CD8-positive, alpha-beta memory T cell (primary cell): ENCODE measurements at places on chromosomes 1 and 21. TPM values are rescaled to one million over a fixed set of nuclear protein-coding genes. Genes with fewer than 3 reads are reported as not detected.

SLAMF1 gene
- total RNA-seq, result 74.0 TPM

DNA sequence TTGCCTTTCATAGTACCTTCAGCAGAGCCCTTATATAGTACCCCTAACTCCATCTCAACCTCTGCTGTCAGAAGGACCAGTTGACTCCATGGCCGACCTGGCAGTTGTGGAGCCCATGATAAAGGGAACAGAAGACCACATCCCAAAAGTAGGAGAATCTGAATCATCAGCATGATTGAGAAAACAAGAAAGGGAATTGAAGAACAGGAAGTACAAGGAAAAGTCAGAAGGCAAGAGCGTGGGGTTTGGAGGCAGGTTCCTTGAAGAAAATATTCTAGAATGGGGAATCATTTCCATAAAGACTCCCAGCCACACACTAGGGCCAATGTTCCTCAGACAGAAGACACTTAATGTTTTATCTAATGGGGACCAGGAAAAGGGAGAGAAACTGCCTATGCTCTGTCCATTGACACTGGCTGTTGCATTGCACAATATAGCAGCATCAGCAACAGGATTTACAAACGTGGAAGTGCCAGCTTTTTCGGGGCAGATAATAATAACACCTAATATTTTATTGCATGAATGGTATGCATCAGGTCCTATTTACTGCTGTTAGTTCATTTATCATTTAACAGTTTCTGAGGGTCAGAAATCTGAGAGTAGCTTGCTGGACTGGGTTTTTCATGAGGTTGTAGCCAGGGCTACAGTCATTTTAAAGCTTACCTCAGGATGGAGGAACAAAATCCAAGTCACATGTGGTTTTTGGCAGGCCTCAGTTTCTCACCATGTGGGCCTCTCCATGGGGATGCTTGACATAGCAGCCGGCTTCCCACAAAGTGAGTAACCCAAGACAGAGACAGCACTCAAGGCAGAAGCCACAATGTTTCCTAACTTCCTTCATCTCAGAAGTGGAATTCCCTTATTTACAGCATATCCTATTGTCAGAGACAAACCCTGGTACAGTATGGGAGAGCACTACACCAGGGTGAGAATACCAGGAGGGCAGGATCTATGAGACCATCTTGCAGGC is 483.4 kb downstream of the PLPP3 start:
- no peak for DNase-seq

GRCh38 chr21:31397030-31397429 is 53.0 kb upstream of the TIAM1 start:
- no peak for DNase-seq

DNA sequence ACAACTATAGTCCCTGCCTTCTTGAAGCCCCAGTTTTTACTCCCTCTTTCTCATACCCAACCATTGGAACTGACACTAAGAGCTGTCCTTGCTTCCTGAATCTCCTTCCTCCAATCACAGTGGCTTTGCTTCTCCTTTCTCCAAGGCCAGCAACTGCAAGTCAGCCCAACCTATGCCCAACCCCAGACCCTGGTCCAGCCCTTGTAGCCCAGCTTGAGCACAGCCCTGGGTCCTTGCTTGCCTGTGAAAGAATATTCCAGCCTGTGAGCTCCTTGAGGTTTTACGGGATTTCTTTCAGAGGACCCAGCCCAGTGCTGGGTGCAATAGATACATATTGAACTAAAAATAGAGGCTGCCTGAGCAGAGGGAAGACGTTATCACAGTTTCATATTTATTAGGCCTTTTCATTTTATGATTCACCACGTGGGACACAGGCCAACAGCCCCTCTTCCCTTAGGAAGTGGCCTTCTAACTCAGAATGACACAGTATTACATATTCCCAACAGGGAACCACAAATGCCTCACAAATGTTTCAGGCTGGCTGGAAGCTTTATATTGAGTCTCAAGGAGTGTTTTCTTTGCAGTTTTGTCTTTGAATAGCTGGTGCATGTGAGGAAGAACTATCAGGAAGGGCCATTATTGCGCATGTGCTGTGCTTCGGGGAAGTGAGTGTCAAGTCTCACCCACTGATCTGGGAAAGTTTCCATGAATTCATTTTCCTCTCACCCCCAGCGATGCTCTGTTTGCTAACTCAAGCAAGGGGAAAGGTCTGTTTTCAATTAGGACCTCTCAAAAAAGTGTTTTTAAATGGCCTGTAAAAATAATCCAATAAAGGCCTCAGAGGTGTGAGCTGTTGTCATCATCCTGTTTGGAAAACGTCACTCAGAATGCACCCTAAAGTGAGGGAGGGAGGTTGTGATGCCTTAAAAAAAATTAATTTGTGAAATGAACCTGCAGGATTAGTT is 92.3 kb upstream of the NFIA start:
- no peak for DNase-seq
